ENCODE measurements at places on chromosomes 2 and 18. TPM values are rescaled to one million over a fixed set of nuclear protein-coding genes. Genes with fewer than 3 reads are reported as not detected.

DNA sequence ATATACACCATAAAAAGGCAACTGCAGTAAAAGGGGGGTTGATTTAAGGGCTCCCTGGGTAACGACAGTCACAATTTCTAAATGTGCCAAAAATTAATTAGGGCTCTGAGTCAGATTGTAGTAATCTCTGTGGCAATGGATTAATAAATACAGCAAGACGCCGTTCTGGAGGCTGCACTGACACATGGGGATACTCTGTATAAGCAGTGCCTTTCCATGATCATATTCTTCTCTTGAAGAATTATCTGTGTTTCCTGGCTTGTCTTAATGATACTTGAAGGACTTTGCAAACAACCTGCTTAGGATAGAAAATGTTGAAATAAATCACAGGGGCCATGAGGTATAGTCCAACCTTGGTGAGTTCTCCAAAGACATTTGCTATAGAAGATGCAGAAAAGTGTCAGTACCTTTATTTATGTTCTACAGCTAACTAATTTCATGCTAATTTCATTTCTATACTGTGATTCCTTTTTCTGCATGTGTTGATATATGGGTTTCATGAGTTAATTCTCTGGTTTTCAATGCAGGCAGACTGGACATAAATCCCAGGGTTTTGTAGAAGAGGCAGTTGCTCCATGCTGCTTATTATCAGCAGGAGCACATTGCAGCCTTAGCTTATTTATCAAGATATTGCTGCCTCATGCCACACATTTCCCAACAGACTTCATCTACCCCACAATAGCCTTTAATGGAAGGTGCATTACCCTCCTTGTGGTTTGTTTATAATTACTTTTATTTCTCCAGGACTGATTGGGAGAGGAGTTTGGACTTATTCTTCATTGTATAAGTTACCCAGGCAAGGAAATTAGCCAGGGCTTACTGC lies 54.8 kb downstream of the HNMT start:
- DNase-seq, result no peak
- no peaks in the 10 kb centered on the region for H3K36me3 ChIP-seq
- H3K27me3 ChIP-seq, result no peaks in the 10 kb centered on the region
- no peak overlapping the region for H3K4me3 ChIP-seq
- H3K4me1 ChIP-seq, result no peaks in the 10 kb centered on the region

GRCh38 chr2:72841462-72842125 lies 15.8 kb upstream of the EXOC6B start:
- H3K4me3 ChIP-seq, result no peak overlapping the region
- no peak overlapping the region for H3K27ac ChIP-seq

DNA sequence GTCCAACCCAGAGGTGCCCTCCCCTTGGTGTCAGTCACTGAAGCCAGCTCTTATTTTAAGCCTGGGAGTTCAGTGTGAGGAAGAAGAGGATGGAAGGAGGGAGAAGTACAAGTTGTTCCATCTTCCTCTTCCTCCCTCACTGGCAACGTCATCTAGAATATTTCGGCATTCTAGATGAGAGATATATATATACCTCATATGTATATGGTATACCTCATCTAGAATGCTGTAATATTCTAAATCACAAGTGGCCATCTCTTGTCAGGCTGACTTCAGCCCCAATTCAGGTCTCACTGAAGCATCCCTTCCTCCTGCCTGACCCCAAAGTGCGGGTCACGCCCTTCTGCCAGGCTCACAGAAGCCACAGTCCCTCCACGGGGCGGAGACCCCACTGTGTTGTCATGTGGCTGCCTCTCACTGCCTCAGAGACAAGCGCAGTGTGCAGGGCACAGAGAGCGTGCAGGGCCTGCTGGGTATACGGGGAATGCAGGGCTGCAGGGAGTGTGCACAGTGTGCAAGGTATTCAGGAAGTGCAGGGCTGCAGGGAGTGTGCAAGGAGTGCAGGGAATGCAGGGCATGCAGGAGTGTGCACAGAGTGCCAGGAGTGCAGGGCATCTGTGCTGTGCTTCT lies 32.8 kb upstream of the B3GNT7 start:
- peak; percentile 56 for DNase-seq
- no peaks in the 10 kb centered on the region for H3K27me3 ChIP-seq
- H3K4me1 ChIP-seq, result no peaks in the 10 kb centered on the region
- H3K27ac ChIP-seq, result no peak overlapping the region
- no peak overlapping the region for H3K4me3 ChIP-seq

Gene G6PC2
- total RNA-seq, result not detected

DNA sequence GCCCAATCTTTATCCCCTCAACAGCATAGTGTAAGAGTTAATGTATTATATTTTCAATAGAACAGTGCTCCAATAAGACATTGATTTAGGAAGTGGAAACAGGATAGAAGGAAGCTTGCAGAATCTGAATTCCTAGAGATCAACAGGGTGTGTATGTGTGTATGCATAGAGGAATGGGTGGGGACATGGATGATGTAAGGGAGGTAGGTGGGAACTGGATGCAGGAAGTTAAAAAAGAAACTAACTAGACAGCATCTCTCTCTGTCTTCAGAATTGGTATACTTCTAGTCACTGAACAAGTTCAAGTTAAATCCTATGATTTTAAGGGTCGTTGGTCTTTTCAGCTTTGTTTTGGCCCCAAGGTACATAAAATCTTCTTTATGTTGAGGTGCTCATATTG lies 196.6 kb downstream of the PMAIP1 start:
- no peaks in the 10 kb centered on the region for H3K36me3 ChIP-seq
- H3K4me3 ChIP-seq, result no peak overlapping the region
- no peak for DNase-seq
- no peak overlapping the region for H3K27ac ChIP-seq
- no peaks in the 10 kb centered on the region for H3K27me3 ChIP-seq

Gene CRYGA
- total RNA-seq, result not detected

GRCh38 chr2:202848813-202849212 lies 22.8 kb downstream of the ICA1L start:
- H3K36me3 ChIP-seq, result no peaks in the 10 kb centered on the region
- no peaks in the 10 kb centered on the region for H3K27me3 ChIP-seq
- no peak overlapping the region for H3K27ac ChIP-seq
- no peak for DNase-seq
- no peak overlapping the region for H3K4me3 ChIP-seq

- H3K4me1 ChIP-seq, result no peaks in the 10 kb centered on the region
- no peaks in the 10 kb centered on the region for H3K36me3 ChIP-seq
- no peak overlapping the region for H3K4me3 ChIP-seq
- no peaks in the 10 kb centered on the region for H3K27me3 ChIP-seq
These were observed 139.2 kb upstream of the PID1 start for GRCh38 chr2:229410264-229410663.

Gene DLX1
- not detected for total RNA-seq

DNA sequence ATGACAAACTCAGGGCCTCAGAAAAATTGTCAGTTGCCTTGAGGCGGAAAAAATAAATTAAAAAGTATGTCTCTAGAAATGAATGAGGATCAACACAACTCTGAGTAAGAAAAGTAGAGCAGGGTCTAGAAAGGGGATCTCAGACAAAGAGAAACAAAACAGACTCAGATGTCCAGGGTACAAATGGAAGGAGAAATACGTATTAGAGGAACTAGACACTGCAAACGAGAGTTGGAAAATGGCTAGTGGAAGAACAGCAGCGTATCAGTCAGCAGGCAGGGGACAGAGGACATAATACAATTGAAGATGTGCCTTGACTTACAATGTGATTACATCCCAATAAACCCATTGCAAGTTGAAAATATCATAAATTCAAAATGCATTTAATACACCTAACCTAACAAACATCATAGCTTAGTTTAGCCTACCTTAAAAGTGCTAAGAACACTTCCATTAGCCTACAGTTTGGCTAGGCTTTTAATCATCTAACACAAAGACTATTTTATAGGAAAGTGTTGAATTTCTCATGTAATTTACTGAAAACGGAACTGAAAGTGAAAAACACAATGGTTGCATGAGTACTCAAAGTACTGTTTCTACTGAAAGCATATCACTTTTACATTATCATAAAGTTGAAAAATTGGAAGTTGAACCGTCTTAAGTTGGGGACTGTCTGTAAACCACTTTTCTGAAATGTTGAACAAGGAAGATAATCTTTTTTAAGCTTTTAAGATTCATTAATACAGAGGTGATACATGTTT lies 182.8 kb downstream of the NBAS start:
- no peak for DNase-seq
- H3K27ac ChIP-seq, result no peak overlapping the region
- H3K27me3 ChIP-seq, result no peaks in the 10 kb centered on the region
- H3K36me3 ChIP-seq, result no peaks in the 10 kb centered on the region
- no peak overlapping the region for H3K4me3 ChIP-seq
- H3K4me1 ChIP-seq, result no peaks in the 10 kb centered on the region

- H3K4me3 ChIP-seq, result no peak overlapping the region
- H3K27ac ChIP-seq, result no peak overlapping the region
- H3K27me3 ChIP-seq, result no peaks in the 10 kb centered on the region
- no peaks in the 10 kb centered on the region for H3K4me1 ChIP-seq
- no peak for DNase-seq
These were observed 72.3 kb downstream of the ACVR2A start for GRCh38 chr2:147917161-147917560.

Gene ILKAP
- total RNA-seq, result 16.0 TPM
